ENCODE measurements at places on chromosomes 2 and 18.
A peak's percentile ranks its signal among the peaks of the same experiment; 100 is the strongest.

GRCh38 chr2:2941205-2941604 lies 436.4 kb downstream of the EIPR1 start:
- no peak for DNase-seq

- DNase-seq = no peak
Observed at GRCh38 chr18:61225336-61225735, 107.9 kb upstream of the CDH20 start.

DNA sequence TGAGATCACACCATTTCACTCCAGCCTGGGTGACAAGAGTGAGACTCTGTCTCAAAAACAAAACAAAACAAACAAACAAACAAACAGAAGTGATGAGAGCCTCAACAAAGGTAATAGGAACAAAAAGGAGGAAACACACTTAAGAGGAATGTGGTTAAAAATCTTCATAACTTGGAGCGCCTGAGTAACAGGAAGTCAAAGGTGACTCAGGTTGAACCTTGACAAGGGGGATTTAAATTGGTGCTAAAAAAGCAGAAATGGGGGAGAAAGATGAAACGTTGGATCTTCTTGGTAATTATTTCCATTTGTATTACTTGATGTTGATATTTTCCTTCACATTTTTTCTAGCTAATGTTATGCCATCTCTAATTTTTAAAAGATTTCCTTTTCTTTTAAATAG lies 318.5 kb upstream of the TCF4 start:
- DNase-seq = no peak

DNA sequence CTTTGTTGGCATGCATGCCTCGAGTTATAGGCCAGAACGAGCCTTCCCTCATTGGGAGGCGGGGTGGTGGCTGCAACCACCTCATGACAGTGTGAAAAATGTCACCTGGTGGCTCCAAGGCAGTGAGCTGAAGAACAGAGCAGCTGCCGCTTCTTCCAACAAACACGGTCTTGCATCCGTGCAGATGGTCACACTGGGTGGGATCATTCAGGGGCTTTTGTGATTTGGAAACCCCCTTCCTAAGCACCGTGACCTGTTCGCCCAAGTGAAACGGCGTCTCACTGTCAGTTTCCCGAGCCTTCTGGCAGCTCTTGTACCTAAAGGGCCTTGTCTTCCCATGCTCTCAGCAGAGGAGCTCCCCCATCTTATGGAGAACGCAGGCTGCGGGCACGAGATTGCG lies 159.7 kb downstream of the NAPG start:
- DNase-seq = no peak

GRCh38 chr2:3487028-3487425 lies 32.3 kb downstream of the ADI1 start:
- no peak for DNase-seq

GRCh38 chr2:223247136-223247535 lies 195.1 kb downstream of the KCNE4 start:
- DNase-seq = no peak

GRCh38 chr2:19255481-19255880 lies 102.9 kb downstream of the OSR1 start:
- no peak for DNase-seq

- peak; percentile 4 for DNase-seq
Observed at GRCh38 chr2:50491541-50492476, 540.1 kb downstream of the NRXN1 start.

DNA sequence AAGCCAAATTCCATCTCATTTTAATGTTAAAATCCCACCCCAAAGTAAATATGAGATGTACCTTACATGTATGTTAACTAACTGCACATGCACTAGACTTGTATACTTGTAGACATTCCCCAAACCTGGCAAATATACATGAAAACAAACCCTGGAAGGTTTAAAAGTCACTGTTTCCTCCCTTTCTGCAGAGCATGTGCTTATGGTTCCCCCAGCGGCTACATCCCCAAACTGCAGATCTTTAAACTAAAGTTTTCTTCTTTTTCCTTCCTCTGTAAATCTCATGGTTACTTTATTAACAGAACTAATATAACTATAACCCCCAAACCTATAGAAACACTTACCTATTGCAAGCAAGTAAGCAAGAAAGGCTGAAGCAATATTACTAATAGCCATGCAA lies 731.5 kb downstream of the LRP1B start:
- DNase-seq = no peak

DNA sequence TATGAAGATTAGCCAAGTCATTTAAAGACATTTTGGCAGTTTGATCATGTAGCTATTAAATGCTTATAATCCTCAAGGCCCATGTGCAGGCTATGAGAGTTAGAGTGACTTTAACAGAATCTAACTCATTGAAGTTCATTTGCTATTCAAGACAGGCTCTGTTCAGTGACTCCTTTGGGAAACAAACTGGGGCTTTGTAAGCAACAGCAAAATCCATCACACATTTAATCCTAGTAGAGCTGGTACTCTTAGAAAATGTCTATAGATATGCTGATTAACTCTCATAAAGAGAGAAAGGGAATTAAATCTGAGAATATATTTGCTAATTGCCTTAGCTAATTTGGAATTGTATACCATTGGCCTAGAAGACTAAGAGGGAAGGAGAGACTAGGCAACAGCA lies 182.8 kb upstream of the SESTD1 start:
- no peak for DNase-seq

- no peak for DNase-seq
Observed at GRCh38 chr2:69285379-69285894, 101.6 kb downstream of the GFPT1 start.

DNA sequence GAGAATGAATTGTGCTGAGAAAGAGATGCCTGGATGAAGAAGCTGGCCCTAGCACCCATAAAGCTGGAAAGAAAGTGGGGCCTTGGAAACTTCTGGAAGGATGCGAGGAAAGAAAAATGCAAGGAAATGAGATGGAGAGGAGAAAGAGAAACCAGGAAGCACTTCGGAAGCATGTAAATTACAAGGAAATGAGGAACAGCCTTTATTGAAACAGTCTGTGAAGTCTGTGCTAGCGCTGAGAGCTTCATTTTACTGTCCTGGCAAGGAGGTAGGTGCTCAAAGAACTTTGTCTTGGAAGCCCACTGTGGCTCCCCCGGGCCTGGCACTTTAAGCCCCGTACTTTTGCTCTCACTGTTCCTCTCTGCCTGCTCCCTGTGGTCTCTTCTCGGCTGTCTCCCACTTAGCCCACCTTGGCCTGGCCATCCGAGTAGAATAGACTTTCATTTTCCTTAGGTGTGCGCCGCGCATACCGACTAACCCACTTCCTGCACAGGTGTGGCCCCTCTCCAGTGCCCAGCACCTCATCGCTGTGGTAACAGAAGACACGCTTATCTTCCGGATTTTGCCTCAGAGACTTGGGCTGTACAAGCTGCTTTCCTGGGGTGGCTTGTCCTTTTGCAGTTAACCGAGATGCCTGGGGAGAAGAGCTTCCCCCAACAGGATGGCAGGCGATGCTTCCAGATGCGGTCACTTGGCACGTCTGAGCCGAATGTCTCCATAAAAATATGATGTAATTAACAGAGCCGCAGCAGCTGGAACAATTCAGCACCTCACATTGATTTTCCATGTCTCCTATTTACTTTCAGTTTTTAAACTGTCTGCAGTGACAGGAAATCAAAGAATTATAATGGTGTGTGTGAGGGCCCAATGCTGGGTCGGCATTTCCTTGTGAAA lies 199.6 kb downstream of the HRH4 start:
- no peak for DNase-seq

- DNase-seq = peak; percentile 62
Observed at GRCh38 chr18:62586151-62586774, 63.4 kb downstream of the ZCCHC2 start.

DNA sequence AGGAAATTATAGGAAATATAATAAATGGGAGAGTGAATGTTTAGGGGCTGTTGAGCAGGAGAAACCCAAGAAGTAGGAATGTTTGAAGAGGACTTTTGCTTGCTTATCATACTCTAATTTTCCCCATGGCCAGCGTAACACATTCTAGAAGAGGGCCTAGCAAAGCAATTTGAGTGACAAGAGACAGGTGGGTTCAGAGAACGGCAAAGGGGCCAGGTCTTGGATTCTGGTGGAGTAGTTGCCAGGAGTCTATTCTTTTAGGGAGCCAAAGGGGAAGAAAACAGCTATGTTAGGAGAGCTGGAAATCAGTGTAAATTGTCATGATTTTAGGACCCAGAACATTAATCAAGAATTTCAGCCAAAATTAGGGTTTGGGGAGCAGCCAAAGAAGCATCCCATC lies 96.5 kb downstream of the COL5A2 start:
- no peak for DNase-seq

GRCh38 chr2:97714084-97714949 lies 941 bp downstream of the ZAP70 start:
- DNase-seq = no peak

DNA sequence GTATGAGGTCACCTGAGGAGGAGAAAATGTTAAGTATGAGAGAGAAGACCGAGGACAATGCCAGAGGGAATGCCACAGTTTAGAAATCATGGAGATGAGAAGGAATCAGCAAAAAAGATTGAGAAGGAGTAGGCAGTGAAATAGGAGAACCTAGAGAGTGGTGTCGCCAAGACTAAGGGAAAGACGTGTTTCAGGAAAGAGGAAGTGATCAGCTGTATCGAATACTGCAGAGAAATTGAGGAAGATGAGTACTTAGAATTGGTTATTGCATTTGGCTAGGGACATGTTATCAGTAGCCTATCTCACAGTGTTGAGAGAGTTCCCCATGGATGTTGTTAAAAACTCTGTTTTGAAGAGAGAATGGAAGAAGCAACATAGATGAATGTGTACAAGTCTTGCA lies 112.3 kb downstream of the GALNT1 start:
- DNase-seq = no peak

GRCh38 chr2:134262684-134263083 lies 8.8 kb downstream of the MGAT5 start:
- DNase-seq = no peak

DNA sequence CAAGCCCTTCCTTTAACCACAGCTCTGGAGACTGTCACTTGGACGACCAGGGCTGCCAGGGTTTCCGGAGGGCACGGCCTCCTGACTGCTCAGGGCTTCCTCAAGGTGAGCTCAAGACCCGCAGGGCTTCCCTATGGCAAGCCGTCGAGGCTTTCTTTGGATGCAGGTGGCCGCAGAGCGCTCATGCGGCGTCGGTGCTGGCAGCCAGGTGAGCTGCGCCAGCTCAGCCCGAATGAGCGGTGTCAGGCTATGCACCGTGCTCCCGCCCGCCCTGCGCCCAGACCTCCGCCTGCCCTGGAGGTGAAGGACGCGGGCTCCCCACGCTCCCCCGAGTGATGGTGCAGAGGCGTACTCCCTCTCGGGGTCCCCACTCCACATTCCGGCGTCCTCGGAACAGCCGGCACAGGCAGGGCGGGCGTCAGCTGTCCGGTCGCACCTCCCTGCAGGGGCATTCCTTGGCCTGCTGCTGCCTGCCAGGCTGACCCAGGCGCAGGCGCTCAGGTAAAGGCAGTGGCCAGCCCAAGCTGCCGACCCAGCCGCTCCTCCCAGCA lies 20.8 kb upstream of the TUBB6 start:
- DNase-seq = no peak

- no peak for DNase-seq
Observed at GRCh38 chr2:124814968-124815745, 790.1 kb downstream of the CNTNAP5 start.

- no peak for DNase-seq
Observed at GRCh38 chr2:160332318-160332717, 132.2 kb upstream of the ITGB6 start.

GRCh38 chr18:26768385-26768784 lies 97.1 kb downstream of the AQP4 start:
- no peak for DNase-seq

DNA sequence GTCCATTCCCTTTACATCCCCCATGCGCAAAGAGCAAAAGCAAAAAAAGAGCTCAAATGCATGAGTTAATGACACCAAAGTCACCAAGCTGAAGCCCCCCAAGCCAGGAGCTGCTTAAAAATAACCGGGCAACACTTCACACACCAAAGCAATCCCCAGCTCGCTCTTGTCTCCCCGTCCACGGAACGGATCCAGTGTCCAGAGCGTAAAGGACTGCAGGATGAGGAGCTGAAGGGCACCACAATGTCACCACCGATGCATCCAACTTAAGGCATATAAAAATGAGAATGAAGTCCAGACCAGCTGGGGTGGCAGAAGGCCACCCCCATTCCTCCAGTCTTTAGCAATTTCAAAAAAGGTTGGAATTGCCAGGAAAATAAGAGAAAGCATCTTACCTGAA lies 8.7 kb downstream of the SMAD7 start:
- DNase-seq = no peak

GRCh38 chr2:44671916-44672315 lies 269.6 kb upstream of the SIX3 start:
- DNase-seq = no peak

- no peak for DNase-seq
Observed at GRCh38 chr2:111022633-111023032, 98.1 kb upstream of the BCL2L11 start.

Data from neuronal stem cell (in vitro differentiated cells).